ENCODE measurements at places on chromosomes 4 and X. TPM values are rescaled to one million over a fixed set of nuclear protein-coding genes. Genes with fewer than 3 reads are reported as not detected.

Gene TCEAL2
- 0.39 TPM for total RNA-seq

Gene CFAP99
- total RNA-seq: not detected

Gene TMEM185A
- 21.0 TPM for total RNA-seq

Gene FGFRL1
- total RNA-seq: 15.0 TPM

Gene GAGE12E
- total RNA-seq: not detected

Gene NAT8L
- 1.2 TPM for total RNA-seq

Gene DCHS2
- 17.7 TPM for total RNA-seq

Gene GAB1
- 51.5 TPM for total RNA-seq
